ENCODE measurements at places on chromosomes 11 and 22. TPM values are rescaled to one million over a fixed set of nuclear protein-coding genes. Genes with fewer than 3 reads are reported as not detected.

ADAMTS8 gene
- 2.5 TPM for total RNA-seq

TMEM132A gene
- 59.0 TPM for total RNA-seq

OR2D2 gene
- total RNA-seq, result 0.40 TPM

OR8D1 gene
- total RNA-seq, result not detected

OR52I1 gene
- total RNA-seq, result not detected

SYCE3 gene
- total RNA-seq, result not detected

MPZL3 gene
- total RNA-seq, result 4.2 TPM

BIK gene
- total RNA-seq, result 0.50 TPM

RFPL3 gene
- not detected for total RNA-seq

KLHL35 gene
- total RNA-seq, result 6.1 TPM

OTUB1 gene
- 34.7 TPM for total RNA-seq

CCDC87 gene
- total RNA-seq, result 0.77 TPM

MGAT3 gene
- 30.0 TPM for total RNA-seq

MYBPC3 gene
- total RNA-seq, result not detected

RASL10A gene
- 2.1 TPM for total RNA-seq

MB gene
- 0.79 TPM for total RNA-seq

GGTLC2 gene
- total RNA-seq, result not detected

PDHX gene
- total RNA-seq, result 46.3 TPM

LINC01488 gene
- not detected for total RNA-seq

TRIM51 gene
- total RNA-seq, result not detected

NRXN2 gene
- total RNA-seq, result 68.0 TPM

PNPLA3 gene
- 7.2 TPM for total RNA-seq

SLC5A4 gene
- 1.1 TPM for total RNA-seq

HBG2 gene
- 14,331 TPM for total RNA-seq

MMP12 gene
- total RNA-seq, result not detected

C11orf91 gene
- not detected for total RNA-seq
